NCI-H146 (cell line): ENCODE measurements at places on chromosomes 2 and 18.

DNA sequence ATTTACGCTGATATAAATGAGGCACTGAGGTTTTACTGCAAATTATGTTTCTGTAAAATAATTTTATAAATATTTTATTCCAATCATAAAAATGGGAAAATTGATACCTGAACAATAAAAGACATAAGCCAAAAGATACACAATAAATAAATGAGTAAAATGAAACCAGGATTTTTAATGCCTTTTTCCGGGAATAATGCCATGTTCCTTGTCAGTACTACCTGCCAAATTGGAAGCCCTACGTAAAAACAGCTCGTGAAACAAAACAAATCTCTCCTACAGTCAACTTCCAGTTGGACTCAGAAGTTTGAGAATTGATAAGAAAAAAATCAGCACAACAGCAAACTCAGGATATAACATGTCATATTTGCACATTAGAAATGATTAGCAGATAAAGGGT, 18.0 kb downstream of the GALNT3 start:
- DNase-seq = no peak

DNA sequence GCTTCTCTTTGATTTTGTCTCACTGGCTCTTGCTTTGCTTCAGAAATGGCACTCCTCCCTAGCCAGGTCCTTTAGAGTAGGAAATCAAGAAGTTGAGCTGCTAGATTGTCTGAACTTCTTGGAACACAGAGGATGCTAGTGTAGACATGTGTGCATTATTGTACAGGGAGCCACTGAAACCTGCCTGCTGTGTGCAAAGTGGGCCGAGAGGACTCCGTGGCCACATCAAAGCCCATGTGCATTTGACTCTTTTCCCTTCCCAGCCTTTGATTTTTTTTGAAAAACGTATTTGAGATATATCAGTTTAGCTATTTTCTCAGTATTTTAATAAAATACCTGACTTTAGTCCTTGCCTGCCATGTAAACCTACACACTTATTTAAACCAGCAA, 83.1 kb downstream of the TMEM247 start:
- DNase-seq = no peak

- no peak for DNase-seq
These were observed 36.3 kb downstream of the NRXN1 start for GRCh38 chr2:50995610-50996009.

GRCh38 chr2:127790694-127791529, 20.1 kb downstream of the WDR33 start:
- no peak for DNase-seq

GRCh38 chr2:54899576-54900200, 150.6 kb downstream of the RTN4 start:
- DNase-seq = peak; percentile 8

DNA sequence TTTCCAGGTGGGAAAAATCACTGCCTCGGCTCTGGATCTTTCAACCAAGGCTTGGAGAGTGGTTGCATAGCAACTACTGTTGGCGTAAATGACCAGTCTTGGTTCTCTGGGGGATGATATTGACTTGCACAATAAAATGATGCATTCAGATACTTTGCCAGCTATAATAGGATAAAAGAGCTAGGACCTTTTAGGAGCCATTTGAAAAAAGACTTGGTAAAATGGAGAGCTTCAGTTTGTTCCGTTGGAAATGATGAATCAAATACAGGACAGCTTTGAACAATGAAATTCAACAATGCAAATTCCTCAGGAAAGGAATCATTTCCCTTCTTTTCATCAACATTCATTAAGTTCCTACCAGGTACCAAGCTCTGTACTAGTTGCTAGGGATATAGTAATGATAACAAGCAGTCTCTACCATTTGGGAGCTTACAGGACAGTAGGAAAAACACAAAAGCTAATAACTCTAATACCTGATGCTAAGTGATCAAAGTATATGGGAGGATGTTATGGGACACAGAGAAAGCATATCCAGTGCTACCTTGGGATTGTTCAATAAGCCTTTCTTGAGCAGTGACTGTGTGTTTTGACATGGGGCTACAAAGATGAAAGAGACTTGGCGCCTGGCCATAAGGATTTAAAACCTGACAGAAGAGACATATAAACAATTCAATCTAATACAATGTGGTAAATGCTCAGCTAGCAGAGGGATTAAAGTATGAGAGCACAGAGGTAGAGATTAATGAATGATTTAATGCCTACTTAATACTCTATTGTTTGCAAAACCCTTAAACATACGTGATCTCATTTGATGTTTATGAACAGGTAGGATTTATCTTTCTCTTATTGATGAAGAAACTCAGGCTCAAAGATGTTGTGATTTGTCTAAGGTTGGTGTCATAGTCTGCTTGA, 110.7 kb downstream of the QPCT start:
- no peak for DNase-seq

- DNase-seq = no peak
These were observed 209.2 kb upstream of the LRATD1 start for GRCh38 chr2:14423145-14423906.

DNA sequence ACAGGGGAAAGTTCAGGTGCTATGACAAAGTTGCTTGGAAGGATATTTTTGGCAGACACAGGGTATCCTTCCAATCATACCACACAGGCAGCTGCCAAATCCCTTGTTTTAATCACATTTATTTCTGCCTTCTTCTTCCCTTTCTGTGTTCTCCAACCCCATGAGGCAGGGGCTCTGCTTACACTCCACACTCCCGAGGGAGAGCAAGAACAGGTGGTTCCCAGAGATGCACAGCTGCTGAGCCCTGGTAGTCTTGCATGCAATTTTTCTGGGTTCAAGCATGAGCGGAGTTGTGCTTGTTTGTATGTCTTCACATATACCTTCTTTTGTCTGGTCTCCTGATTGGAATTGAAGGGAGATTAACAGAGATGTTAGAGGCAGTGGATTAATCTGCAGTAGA, 251.7 kb upstream of the ST6GAL2 start:
- no peak for DNase-seq

GRCh38 chr18:34283506-34283905, 58.8 kb upstream of the NOL4 start:
- peak; percentile 42 for DNase-seq
